Naive thymus-derived CD4-positive, alpha-beta T cell (primary cell): ENCODE measurements at places on chromosomes 12 and 14. TPM values are rescaled to one million over a fixed set of nuclear protein-coding genes. Genes with fewer than 3 reads are reported as not detected.

Gene RIMBP2
- total RNA-seq = not detected

Gene KIF26A
- total RNA-seq = 0.53 and 0.59 TPM in 2 replicates

Gene RNASE13
- total RNA-seq = not detected

Gene KLRB1
- total RNA-seq = 2.1 TPM

Gene CDH24
- total RNA-seq = 3.7 TPM

Gene DLST
- total RNA-seq = 132 TPM

Gene PAX9
- total RNA-seq = not detected

Gene TEX52
- total RNA-seq = not detected

Gene IL22
- total RNA-seq = not detected

Gene KCNC2
- total RNA-seq = not detected

Gene PHLDA1
- total RNA-seq = 12.1 TPM

Gene KIF5A
- total RNA-seq = 1.0 TPM

Gene ACAD10
- 65.1 TPM for total RNA-seq

Gene SLC16A7
- total RNA-seq = 40.4 TPM

Gene TIGAR
- 7.1 TPM for total RNA-seq

Gene PRPH
- not detected for total RNA-seq

Gene RHEBL1
- 8.5 and 9.4 TPM in 2 replicates for total RNA-seq

Gene AJUBA
- total RNA-seq = 2.7 TPM

Gene CMA1
- total RNA-seq = not detected

Gene SLC2A13
- total RNA-seq = 3.8 and 4.4 TPM in 2 replicates

Gene ZFYVE21
- 16.8 TPM for total RNA-seq

Gene RNASE7
- not detected for total RNA-seq

Gene B3GNT4
- total RNA-seq = 1.1 and 1.3 TPM in 2 replicates

Gene P2RX2
- not detected for total RNA-seq

Gene INHBC
- not detected for total RNA-seq

Gene CD27
- 217 TPM for total RNA-seq

Gene SLC25A47
- total RNA-seq = not detected

Gene KLRD1
- total RNA-seq = 1.7 TPM

Gene TAS2R9
- not detected for total RNA-seq

Gene ANG
- 3.5 TPM for total RNA-seq

Gene TMEM119
- 1.6 TPM for total RNA-seq

Gene MEG3
- not detected in 2 replicates for total RNA-seq

Gene RERGL
- not detected for total RNA-seq
